Chondrocyte (in vitro differentiated cells): ENCODE measurements at places on chromosomes 13 and 19.

DNA sequence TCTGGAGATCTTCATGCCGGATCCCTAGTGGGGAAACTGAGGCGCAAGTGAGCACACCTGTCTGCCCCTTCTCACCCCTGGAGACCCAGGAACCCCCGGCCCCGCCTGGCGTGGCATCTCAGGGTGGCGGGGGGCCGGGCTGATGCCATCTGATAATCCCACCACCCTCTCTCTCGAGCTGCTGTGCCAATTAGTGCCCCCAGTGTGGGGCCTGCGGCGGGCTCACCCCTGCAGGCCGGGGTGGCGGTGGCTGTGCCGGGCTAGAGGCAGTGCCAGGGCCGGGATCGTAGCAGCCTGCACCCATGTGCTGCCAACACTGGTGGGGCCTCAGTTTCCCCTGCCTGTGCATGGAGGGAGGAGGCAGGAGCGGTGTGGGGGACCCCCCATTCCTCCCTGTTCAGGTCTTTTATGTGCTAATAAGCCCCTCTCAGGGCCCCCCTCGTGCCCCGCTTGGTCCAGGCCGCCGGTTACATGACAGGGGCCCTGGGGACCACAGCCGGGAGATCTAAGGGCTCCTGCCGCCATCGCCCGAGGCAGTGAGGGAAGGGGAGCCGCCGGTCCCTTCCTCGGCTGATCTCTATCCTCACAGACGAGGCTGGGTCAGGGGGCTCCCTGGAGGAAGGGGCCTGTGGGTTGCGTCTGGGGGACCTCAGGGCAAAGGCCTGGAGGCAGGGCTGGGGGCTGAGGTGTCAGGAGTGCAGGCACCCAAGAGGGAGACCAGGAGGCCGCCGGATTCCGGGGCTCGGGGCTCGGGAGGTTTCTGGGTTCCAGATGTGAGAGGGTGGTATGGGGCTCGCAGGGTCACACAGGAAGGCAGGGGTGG, 8.3 kb downstream of the EFNA2 start:
- no peak for DNase-seq

DNA sequence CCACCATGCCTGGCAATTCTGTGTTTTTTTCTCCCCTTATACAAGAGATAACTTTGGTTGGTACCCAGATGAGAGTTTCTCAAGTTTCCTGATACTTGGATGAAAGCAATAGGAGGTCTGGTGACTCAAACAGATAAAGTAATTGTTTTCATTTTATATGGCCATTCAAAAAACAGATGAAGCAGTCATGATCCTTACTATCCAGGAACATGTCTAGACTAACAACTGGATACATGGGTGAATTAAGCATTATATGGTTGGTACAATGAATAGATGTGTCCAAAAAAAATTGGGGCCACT, 8.5 kb downstream of the ZNF430 start:
- DNase-seq = no peak

GRCh38 chr13:104691767-104692467, 1625.7 kb upstream of the SLC10A2 start:
- DNase-seq = no peak

DNA sequence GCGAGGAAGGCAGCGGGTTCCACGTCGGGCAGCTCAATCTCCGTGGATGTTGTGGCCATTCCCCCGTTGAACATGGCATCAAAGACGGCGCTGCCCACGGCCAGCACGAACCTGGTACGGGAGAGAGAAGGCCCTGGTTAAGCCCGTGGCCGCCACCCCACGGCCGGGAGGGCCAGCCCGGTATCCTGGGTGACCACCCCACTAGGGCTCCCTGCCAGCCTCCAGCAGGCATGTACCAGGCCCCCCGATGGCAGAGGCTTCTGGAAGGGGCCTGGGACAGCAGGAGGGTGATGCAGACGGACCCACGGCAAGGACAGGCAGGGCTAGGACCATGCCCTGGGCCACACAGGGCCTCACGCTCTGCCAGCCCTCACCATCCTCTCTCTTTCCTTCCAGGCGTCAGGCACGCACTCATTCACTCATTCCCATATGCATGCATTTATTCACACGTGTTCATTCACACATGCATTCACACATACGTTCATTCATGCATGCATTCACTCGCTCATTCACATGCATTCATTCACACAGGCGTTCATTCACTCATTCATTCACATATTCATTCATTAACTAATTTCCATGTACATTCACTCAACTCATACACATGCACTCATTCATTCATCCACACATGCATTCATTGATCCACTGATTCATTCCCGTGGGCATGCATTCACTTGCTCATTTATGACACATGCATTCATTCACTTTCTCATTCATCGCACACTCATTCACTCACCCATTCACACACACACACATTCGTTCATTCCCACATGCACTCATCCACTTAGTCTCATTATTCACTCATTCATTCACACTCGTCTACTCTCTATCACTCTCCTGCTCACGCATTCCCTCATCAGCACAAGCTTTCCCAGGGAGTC, 17.9 kb downstream of the BTBD2 start:
- no peak for DNase-seq

- no peak for DNase-seq
Observed at GRCh38 chr13:109734002-109734785, 52.2 kb downstream of the IRS2 start.

- DNase-seq = no peak
Observed at GRCh38 chr13:33953203-33953602, 135.3 kb downstream of the RFC3 start.

DNA sequence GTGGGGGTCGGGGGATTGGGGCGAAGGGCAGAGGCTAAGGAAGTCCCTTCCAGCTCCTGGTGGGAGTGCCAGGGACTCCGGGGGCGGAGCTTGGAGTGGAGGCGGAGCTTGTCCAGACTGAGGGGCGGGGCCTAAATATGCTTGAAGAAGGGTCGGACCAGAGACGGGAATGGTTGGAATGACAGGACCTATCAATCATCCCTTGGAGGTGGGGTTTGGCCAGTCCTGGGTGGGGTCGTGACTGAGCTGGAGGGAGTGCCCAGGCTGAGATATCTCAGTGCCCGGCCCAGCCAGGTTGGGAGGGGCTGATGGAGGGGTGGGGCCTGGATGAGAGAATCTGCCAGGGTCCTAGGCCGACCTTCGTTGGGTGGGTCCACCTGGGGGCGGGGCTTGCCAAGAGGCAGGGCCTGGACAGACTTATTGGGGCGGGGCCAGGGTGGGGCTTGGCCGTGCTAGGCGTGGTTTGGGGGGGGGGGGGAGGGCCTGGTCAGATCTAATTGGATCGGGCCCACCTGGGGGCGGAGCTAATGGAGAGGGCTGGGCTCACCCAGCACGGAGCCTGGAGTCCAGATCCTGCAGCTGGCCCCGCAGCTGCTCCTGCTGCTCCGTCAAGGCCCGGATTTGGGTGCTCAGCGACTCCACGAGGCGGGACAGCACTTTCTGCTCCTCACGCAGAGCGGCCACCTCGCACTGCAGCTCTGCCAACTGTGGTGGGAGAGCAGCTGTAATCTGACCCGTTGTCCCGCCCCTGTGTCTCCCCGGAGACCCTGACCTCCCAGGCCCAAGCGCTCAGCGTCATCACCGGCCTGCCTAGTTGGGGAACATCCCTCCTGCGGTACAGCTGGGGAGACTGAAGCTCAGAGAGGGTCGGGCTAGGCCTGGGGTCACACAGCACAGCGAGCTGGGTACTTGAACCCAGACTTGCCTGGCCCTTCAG, 2.6 kb upstream of the WIZ start:
- DNase-seq = no peak

- no peak for DNase-seq
Observed at GRCh38 chr19:45798995-45799517, 6.4 kb upstream of the DMWD start.

DNA sequence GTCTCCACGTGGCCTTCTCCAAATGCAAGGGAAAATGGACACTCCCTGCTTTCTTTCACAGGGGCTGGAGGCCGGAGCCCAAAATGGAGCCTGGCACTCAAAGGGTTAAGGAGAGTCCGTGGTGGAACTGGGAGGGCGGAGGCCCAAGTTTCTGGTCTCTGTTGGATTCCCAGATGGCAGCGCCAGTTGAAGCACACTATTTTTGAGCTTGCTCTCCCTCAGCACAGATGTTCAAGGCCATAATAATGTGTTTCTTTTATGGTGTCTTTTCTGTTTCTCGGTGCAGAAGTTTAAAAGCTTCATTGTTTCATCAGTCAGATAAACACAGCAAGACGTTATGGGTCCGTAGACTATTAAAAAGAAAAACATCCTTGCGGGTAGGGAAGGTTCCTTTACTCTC, 67.6 kb downstream of the TNFRSF19 start:
- no peak for DNase-seq

- DNase-seq = no peak
Observed at GRCh38 chr19:10962863-10963262, 2.0 kb downstream of the SMARCA4 start.

DNA sequence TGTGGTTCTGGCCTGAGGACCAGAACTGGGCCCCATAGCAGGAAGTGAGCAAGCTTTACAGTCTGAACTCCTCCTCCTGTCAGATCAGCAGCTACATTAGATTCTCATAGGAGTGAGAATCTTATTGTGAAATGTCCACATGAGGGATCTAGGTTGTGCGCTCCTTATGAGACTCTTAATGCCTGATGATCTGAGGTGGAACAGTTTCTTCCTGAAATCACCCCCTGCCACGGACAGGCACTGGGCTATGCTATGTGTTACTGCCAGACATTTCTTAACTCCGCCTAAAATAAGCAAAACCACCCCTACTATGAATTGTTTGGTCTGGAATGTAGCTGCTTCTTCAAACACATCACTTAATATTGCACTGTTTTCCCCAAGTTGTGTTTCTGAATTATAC, 4.6 kb downstream of the FBXL3 start:
- no peak for DNase-seq

DNA sequence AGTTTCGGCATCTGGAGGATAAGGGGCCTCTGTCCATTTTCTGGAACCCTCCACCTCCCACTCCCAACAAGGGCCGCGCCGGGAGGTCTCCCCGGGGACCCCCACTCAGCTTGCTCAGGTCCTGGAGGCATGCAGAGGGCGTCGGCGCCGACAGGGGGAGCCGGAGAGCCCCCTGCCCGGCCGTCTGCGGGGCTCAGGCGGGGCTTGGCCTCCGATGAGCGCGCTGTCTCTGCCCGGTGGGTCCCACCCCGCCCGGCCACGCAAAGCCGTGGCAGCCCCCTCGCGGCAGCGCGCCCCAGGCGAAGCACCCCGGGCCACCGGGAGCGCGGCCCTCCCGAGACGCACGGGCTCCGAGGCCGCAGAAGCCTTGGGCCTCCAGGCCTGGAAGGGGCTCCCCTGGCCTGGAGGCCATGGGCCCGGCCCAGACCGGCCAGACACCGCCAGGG, 149.7 kb upstream of the ZNF536 start:
- no peak for DNase-seq

- DNase-seq = no peak
Observed at GRCh38 chr19:29664753-29665214, 477 bp upstream of the PLEKHF1 start.

DNA sequence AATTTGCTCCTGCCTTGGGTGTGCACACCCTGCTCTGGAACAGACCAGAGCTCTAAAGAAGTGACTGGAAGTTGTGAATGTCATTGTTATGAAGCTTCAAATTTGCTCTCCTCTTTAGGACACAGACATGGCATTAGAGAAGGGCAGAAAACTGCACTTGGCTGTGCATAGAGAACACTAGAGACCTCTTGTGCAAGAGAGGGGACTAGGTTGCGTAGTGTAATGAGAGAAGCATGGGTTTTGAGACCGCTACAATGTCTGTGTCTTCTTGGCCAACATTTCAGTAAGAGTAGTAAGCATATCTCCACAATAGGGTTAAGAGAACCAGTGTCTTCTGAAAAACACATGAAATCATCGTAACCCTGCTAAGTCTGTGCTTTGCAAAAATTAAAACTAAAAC, 423.3 kb downstream of the SPRY2 start:
- DNase-seq = no peak

DNA sequence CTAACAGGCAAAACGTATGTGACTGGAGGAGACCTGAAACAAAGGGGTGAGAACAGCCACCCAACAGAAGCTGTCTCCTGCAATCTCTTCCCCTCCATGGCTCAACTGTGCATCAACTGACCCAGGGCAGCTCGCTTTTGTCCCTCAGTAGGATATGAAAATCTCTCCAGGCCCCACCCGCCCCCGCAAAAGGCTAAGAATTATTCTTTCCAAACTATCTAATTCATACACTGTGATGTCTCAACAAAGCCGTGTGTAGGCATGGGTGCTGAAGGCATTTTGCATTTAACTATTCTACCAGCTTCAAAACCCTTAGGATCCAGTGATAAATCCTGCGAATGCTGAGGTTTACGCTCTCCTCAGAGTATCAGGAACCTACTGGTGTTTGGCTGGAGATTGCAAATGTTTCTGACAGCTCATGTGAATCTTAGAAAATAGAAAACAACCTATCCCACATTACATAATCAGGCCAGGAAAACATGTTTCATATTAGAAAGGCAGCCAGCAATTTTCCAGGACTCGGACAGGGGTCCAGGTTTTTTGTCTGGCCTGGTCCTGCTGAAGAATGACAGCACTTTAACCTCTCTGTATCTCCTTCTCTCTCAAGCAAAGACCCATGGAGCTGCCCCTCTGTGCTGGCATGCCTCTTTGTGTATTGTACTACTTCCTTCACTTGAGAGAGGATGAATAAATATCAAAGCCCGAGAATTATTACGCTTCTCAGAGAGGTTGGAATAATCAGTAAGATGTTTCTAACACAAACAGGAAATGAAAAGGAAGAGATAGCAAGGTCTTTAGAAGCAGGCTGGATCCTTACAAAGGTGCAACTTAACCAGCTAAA, 17.3 kb downstream of the DHRS12 start:
- DNase-seq = no peak

DNA sequence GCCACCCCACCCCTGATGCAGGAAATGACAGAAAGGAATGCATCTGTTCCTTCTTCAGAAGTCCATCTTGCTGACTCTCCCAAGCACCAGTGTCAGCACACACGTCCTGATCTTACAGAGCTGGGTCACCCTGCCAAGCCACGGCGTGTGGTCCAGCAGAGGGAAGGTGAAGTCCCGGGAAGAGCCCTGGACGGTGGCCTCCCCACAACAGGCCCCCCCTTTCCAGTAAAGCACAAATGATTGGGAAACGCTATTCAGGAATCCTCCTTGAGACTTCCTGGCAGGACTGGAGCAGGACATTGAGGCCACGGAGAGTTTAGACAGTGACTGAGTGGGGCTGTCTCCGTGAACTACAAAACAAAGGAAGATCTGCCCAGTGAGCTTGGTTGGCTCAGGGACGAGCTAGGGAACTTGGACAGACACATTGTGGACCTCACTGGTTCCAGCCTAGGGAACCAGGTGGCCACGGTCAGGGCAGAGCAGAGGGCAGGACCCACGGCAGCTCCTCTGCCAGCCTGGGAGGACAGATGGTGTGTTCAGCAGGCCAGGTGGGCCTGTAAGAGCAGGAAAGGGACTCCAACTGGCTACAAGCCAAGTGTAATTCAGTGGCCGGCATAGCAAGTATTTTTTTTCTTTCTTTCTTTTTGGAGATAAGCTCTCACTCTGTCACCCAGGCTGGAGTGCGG, 41.7 kb downstream of the ELL start:
- no peak for DNase-seq

- no peak for DNase-seq
Observed at GRCh38 chr19:45645068-45645630, 6.0 kb upstream of the EML2 start.
